ENCODE measurements at places on chromosomes 4 and X.

GRCh38 chr4:116243431-116243830, 841.9 kb downstream of the TRAM1L1 start:
- DNase-seq, result no peak

- peak; percentile 51 for DNase-seq
Measured at GRCh38 chr4:139901531-139902320, 236.1 kb downstream of the MGST2 start.

- no peak for DNase-seq
Measured at GRCh38 chr4:25280210-25280609, 32.4 kb upstream of the ZCCHC4 start.

DNA sequence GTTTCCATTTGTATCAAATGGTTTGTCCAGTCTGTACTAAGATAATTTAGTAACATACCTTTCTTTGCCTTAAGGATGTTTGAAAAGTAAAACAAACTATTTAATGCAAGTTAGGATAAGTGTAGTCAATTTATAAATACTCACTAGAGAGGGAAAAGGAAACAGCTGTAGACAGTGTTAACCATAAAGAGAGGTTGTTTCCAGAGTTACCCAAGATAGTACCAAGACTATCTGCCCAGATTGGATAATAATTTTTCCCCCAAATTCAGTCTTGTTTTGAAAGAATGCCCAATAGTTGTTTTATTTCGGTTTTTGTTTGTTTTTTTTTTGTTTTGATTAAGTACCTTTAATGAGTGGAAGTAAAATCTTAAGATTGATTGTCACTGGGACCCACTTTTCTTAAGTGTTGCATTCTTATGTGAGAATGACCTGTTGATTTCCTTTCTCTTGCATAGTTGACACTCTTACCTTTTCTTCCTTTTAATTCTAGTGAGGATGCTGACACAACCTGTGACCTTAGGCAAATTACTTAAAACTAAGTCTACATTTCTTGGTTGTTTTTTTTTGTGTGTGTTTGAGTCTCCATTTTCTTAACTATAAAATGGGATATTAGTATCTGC, 12.8 kb downstream of the AFF1 start:
- no peak for DNase-seq

DNA sequence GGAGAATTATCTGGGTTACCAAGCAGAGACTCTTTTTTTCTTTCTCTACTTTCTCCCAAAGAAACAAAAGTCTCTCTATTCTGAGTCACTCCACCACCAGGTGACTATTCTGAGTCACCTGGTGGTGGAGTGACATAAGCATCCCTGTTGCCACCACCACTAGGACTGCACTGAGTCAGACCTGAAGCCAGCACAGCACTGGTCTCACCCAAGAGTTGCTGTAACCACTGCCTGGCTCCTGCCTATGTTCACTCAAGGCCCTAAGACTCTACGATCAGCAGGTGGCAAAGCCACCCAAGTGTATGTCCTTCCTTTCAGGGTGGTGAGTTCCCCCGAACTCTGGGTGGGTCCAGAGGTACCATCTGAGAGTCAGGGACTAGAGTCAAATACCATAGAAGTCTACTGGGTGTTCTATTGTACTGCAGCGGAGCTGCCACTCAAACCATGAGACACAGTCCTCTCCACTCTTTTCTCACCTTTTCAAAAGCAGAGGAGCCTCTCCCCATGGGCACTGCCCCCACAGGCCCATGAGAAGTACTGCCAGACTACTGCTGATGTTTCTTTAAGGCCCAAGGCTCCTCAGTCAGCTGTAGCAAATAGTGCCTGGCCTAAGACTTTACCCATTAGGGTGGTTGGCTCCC, 209.6 kb upstream of the IRS4 start:
- DNase-seq, result no peak

DNA sequence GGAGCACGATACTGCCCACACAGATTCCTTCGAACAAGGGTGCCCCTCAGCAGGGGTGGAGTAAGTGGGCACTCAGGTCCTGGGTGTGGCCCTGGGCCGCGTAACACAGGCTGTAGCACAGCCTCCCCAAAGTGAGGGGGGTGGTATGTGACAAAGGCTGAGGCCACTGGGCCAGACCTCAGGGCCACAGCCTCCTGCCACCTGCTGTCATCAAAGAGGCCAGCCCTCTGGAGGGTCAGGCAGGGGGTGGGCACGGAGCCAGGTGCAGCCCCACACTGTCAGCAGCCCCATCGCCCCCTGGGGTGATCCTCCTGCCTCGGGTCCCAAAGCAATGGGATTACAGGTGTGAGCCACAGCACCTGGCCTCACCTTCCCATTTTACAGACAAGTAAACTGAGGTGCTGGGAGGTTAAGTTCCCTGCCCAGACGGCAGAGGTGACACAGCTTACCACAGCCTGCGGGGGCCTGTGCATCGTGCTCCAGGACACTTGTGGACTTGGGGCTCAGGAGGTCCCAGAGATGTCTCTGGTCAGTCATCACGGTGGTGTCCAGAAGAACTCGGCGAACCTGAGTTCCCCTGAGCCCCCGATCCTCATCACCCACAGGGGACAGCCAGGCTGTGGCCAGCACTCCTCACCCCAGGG, 27.5 kb upstream of the MXD4 start:
- no peak for DNase-seq

- peak; percentile 51 for DNase-seq
Measured at GRCh38 chr4:17718471-17718870, 63.0 kb downstream of the FAM184B start.

All from astrocyte of the hippocampus (primary cell).